ENCODE measurements at places on chromosomes 2 and 18.

DNA sequence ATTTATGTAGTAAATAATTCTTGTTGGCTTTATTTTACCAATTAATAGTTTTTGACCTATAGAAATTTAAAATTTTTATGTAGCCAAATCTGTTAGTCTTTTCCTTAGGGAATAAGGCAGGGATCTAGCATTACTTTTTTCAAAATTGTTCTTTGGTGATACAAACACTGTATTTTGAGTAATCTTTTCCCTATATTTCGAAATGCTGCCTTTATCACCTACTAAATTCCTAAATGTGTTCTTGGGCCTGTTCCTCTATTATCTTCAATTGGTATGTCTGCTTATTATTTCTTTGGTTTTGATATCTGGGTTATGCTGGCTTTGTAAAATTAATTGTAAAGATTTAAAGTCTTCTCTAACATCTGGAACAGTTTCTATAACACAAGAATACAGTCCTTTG, 87.5 kb downstream of the DYSF start:
- DNase-seq = no peak

GRCh38 chr2:23698116-23698693, 228.7 kb downstream of the ATAD2B start:
- no peak for DNase-seq

DNA sequence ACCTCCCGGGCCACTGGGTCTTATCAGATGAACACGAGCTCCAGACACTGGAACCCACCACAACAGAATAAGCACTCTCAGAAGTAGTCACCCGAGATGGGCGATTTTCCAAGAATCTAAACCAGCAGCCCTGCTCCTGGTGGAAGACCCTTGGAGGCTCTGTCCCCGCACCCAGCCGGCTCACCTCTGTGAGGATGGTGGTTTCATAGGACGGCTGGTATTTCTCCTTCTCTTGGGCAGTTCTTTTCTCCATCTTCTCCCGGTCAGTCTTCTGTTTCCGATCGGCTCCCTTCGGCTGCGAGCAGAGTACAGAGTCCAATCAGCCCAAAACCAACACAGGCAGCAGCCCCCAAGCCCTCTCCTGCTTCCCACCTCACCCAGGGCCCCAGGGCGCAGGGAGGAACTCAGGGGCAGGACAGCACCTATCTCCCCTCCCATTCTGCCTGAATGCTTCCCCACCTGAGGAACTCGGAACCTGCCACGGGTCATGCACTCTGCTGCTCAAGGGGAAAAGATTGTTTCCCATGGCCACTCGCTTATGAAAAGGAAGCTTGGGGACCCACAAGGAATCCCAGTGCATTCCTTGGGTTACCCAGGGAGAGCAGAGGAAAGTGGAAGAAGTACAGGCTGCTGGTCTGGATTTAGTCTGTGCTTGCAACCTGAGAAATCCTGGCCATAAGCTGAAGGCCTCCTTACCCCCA, 42.7 kb downstream of the TFCP2L1 start:
- DNase-seq = no peak

GRCh38 chr2:15498554-15498953, 62.6 kb downstream of the NBAS start:
- DNase-seq = no peak

DNA sequence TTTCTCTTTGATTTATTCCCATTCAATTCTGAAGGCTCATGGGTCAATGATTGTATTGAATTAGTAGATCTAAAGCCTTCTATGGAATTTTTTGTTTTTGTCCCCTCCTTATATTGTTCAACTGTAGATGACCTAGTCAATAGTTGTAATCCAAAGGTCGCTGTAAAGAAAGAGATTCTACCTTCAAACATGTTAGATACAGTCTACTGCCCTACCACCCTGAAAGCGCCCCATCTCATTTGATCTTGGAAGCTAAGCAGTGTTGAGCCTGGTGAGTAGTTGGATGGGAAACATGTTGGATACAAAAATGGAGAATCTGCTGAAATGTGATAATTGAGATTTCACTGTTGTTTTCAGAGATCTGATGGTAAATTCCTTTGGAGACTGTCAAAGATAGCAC, 63.0 kb downstream of the PPP1R1C start:
- no peak for DNase-seq

DNA sequence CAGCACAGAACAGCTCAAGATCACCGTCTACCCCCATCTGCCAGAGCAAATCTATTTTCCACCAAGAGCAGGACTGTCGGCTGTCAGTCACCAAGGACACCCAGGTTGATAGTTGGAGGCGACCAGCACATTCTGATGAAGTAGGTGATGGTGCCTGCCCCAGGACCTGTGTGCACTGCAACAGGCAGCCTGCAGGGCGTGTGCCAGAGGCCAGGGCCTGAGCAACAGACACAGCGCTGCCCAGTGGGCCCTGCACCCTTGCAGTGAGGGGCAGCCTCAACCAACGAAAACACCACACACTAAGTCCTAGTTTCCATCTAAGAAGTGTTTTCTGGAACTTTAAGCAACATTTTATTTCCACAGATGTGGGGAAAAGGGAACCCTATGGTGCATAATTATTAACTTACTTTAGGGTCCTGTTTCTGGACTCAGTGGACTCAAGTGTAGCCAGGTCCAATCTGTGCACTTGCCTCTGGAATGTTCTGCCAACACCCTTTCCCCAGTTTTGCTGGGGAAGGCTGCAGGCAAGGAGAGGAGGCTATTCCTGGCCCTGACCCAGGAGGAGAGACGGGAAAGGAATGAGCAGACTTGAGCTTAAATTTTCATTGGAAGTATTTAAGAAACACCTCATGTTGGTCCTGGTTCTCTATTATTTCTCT, 61.5 kb downstream of the ADNP2 start:
- DNase-seq = no peak

DNA sequence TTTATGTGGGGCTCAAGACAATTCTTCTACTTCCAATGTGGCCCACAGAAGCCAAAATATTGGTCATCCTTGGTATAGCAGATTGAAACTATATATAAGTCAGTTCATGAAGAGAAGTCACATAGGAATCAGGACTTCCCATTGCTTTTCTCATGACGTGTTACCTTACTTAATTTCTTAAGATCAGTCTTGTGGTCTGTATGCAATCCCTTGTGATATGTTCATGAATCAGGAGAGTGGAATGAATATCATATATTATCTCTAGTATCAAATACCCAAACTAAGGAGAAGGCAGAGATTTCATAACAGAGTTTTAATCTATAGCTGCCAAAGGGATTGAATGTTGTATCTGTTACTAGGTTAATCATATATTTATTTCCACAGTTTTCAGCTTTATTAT, 1390.4 kb downstream of the SUCLG1 start:
- no peak for DNase-seq

GRCh38 chr2:52498077-52498750, 1269.4 kb upstream of the CHAC2 start:
- DNase-seq = no peak
